ENCODE measurements at places on chromosomes 3 and 15.

DNA sequence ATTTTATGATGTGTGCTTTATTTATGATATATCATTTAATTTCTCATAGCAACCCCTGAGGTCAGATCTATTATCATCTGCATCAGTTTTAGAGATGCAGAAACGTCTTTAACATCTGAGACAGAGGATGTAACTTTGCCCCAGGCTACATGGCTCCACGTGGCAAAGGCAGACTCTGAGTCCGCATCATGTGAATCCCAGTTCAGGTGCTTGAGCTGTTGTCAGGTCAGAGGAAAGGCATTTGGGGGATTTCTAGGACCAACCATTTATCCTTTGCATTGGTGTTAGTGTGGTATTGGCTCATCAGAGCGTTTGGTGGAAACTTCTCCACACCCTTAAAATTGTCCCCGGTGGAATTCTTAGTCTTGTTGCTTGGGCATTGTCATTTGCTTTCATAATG is 10.8 kb downstream of the CACNA2D3 start:
- no peak for DNase-seq

- DNase-seq, result no peak
Measured at GRCh38 chr15:48650931-48651330, 5.4 kb upstream of the FBN1 start.

DNA sequence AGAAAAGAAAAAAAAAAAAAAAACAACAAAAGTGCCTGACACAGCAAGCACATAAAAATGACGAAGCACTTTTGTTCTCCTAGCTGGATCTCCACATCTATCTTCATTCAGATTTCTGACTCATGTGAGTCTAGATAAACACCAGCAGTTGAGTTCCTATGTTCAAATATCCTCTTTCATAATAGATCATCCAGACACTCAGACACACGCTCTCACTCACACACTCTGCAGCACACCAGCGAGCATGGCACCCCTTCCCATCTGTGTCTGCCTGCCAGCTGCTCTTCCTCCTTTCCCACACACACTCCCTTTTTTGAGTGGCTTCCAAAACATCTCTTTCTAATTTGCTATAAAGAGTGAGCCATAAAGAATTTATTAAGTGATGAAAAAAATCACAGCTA is 19.8 kb upstream of the CELF6 start:
- DNase-seq, result no peak

GRCh38 chr3:17384567-17385296 is 357.7 kb downstream of the TBC1D5 start:
- no peak for DNase-seq

DNA sequence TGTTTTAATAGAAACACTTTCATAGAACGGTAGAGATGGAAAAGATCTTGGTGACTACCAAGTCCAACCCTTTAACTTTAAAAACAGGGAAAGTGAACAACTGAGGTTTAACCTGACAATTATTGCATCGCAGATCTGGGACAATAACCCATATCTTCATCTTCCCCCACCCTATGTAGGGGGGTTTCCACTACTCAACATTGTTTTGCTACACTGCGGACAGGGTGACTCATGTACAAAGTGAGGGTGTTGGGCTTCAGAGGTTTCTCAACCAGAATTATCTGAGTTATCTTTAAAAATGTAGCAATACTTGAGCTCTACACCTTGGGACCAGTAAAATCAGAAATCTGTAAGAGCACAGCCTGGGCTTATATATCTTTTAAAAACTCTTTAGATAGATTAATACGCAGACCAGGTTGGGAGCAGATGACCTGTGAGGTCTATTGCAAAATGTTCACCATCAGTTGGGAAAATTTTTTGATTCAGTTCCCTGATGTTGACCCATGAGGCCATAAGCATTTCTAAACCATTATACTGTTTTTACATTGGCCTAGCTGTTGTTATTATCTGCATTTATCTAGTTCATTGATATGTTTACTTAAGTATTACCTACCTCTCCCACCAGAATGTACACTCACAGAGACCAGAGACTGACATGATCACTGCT is 103.6 kb upstream of the ICE2 start:
- no peak for DNase-seq

DNA sequence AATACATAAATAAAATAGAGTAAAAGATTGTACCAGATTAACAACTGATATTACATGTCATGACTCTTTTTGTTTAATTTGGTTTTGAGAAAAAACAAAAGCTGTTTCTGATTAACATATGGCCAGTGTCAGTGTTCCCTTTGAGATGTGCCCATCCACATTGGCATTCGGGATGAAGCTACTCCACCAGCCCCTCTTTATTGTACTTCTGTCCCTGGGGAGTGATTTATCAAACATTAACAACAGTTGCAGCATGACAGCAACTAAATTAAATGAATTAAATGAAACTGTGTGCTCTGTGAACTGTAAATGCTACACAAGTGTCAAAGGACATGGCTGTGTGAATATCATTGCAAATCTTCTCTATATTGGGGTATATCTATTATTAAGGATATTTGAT is 25.9 kb upstream of the MTMR10 start:
- DNase-seq, result no peak
